ENCODE measurements at places on chromosomes 3 and 15.

DNA sequence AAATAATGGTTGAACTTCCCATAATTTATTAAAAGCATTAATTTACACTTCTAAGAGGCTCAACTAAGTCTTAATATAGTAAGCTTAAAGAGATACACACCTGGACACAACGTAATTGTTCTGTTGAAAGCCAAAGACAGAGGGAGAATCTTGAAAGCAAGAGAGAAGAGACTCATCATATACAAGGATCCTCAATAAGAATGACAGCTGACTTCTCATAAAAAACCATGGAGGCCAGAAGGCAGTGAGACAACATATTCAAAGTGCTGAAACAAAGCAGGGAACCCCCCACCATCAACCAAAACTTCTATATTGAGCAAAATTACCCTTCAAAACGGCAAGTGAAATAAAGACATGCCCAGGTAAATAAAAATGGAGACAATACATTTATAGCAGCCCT, 16.6 kb upstream of the GABRG3 start:
- DNase-seq = no peak

DNA sequence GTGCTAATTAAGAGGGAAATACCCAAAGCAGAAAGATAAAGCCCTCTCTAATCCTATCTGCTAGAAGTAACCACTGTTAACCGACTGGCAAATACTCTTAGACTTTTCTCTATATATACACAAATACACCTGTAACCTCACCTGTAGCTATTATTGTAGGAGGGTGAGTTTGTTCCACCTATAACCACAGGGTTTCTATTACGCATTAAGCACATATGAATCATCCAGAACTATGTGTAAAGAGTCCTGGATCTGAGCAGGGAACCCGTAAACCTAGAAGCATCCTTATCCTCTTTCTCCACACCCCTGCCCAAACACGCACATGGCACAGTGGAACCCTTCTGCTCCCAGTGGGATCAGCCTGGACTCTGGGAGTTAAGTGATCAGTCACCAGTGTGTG, 172.8 kb upstream of the C2CD4B start:
- DNase-seq = no peak

- no peak for DNase-seq
Measured at GRCh38 chr15:56886363-56886931, 32.0 kb upstream of the TCF12 start.

- no peak for DNase-seq
Measured at GRCh38 chr3:15148614-15149013, 49.7 kb upstream of the RBSN start.

GRCh38 chr3:58206406-58207011, 4.3 kb downstream of the DNASE1L3 start:
- no peak for DNase-seq

- no peak for DNase-seq
Measured at GRCh38 chr3:38994251-38994650, 57.5 kb downstream of the SCN11A start.

- DNase-seq = no peak
Measured at GRCh38 chr3:101042996-101043686, 49.9 kb upstream of the ABI3BP start.

DNA sequence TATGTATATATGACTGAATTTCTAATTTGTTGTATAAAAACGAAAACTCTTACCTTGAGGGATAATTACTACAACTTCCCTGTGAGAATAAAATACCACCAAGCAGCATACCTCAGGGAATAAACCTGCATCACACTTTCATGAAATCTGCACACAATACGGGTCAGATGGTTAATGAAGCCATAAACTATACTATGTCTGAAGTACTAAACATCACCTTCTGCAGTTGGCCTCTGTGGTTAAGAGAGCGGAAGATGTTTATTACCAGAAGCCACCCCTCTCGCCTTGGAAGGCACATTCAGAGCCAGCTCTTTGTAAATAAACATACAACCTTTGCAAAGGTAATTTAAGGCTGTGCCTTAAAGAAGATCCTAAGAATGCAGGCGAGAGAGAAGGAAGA, 462.1 kb upstream of the NR2F2 start:
- DNase-seq = no peak

- no peak for DNase-seq
Measured at GRCh38 chr3:118863731-118864322, 170.8 kb downstream of the IGSF11 start.

- no peak for DNase-seq
Measured at GRCh38 chr3:59527493-59527892, 477.7 kb upstream of the CFAP20DC start.

- no peak for DNase-seq
Measured at GRCh38 chr3:113468539-113468938, 27.2 kb upstream of the CFAP44 start.

GRCh38 chr3:27079427-27080257, 289.5 kb downstream of the NEK10 start:
- no peak for DNase-seq

DNA sequence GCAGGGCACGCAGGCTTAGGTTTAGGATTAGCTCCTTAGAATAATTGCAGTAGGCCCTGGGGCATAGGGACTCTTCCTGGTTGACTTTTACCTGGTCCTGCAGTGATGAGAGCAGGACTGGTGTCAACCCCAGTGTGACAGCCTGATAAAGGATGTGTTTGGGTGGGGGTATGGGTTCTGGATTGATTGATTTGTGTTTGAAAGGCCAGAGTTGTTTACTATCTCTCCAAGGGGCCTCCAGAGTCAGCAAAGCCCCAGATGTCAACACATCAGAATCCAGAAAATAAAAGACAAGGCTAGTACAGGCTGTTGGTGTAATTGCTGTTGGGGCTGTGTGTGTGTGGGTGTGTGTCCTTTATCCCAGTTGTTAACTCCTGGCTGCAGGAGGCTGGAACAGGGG, 122.3 kb downstream of the CHRNA7 start:
- DNase-seq = no peak

DNA sequence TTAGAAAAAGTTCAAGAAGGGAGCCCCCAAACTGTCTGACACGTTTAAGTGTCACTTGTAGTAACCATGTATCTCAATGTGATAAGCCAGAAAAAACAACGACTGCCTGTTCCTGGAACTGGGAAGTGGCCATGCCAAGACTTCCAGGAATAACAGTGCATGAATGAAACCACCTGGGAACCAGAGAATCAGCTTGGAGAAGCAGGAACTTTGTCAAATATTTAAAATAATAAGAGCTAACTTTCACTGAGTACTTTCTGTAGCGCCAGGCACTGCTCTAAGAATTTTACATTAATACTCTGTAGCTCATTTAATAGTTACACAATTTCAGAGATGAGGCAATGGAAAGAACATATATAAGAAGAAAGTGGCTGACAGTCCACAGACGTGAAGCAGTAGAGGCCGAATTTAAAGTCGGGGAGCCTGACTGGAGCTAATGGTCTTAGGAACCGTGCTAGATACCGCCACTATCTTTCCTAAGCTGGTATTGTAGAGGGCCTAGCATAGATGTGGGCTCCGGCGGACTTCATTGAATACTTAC, 876 bp downstream of the PLSCR1 start:
- DNase-seq = no peak

DNA sequence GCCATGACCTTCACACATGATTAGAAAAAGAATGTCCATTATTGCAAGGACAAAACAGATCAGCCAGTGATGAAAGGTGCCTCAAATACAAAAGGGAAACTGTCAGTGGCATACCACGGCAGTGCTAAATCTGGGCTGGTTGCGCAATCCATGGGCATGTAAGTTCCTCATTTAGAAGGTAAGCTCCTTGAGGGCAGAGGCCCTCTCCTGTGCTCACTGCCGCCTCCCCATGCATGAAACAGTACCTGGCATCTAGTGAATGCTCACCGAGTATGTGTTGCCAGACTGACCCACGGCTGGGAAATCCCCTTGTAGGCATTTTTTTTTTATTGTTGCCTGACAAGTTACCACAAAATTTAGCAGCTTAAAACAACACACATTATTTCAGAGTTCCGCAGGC, 312.1 kb upstream of the CHRM5 start:
- DNase-seq = no peak

- no peak for DNase-seq
Measured at GRCh38 chr3:196757876-196758739, 18.5 kb downstream of the PAK2 start.

GRCh38 chr3:65381496-65382010, 657.2 kb downstream of the MAGI1 start:
- DNase-seq = no peak

DNA sequence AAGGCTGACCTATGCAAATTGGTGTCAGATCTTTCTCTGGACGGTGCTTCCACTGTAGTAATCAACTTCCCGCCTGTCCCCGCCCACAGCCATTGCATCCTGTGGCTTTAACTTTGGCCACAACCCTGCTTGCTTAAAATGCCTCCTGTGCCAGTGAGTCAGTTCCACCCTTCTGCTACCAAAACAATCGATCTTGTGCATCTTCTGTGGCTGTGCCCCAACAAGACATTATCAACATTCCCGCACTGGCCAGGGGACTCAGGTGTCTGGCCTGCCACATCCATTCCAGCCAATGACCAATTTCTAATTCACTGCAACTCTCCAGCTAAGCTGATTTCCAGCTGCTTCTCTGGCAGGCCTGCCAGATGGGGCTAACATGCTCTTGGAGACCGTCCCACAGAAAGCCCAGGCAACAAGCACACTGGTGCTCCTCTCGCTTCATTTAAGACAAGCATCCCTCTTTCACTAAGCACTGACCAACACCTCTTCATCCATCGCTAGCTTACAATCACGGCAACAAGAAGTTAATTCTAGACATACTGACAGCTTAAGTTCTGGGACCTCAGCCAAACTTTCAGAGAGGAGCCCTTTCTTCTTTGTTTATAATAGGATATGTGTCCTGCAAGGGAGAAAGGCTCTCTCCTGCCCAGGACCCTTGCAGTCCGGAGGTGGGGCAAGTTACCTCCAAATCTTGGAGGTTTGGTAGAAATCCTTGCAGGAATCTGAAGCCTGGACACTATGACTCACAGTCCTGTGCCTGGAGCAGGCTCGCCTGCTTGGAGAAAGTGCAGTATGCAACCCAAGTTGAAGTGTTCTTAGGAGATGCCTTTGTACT, 6.7 kb downstream of the CA12 start:
- no peak for DNase-seq

DNA sequence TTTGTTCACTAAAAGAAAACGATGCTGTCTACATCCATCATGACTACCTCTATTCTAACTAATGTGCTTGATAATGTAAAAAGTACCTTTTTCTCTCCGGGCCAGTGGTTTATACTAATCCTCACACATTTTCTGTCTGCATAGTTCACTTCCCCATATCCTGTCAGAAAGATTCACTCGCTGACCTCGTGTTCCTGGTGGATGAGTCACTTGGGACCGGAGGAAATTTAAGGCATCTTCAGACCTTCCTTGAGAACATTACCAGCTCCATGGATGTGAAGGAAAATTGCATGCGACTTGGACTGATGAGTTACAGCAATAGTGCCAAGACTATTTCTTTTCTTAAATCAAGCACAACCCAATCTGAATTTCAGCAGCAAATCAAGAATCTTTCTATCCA, 33.8 kb downstream of the COL6A5 start:
- no peak for DNase-seq

GRCh38 chr15:81008312-81008711, 7.6 kb downstream of the TLNRD1 start:
- DNase-seq = no peak

- DNase-seq = no peak
Measured at GRCh38 chr3:24541935-24542334, 47.3 kb upstream of the THRB start.

DNA sequence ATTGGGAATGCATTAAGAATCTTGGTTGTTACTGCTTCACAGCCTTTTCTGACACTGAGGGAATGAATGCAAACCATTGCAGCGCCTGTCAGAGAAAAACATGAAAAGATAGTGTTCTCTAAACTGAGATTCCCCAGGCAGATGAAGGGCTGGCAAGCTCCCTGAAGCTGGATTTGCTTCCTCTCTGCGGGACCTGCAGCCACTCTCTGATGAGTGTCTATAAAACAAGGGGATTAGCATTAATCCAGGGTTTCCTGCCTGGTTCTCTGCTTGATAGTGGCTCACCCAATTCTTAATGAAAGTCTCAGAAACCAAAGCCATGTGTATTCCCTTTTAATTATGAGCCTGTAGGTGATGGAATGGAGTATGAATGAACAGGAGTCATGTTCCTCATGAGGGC, 344.3 kb upstream of the UMPS start:
- no peak for DNase-seq

DNA sequence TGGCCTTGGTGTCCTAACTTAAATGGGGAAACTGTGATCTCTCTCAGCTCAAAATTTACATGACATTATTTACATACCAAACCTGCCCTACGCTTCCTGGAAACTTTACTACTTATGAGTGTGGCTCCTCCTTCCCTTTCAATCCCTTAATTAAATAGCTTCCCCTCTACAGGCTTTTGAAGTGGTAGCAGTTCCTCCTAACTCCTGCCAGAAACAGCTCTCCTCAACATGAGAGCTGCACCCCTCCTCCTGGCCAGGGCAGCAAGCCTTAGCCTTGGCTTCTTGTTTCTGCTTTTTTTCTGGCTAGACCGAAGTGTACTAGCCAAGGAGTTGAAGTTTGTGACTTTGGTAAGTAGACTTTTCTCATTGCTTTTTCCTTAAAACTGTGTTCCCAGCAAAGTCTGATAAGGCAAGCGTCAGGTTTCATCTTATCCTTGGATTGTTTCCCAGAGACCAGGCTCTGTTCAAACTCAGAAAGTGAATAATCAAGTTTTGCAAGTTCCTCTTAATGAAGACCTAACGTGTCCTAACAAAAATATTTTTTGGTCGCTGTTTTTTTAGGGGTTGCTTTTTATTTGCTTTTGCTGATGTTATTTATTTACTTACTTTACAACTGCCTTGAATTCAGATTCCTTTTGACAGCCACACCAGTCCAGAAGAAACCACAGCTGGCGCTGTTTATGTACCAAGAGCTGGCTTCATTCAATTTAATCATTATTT, at the start of gene ACP3:
Gene ACP3, plus strand, starts transcription at position 179 of the 720 bp plus-strand sequence. Its CDS starts 50 bp downstream, at position 229.
- DNase-seq = no peak

- no peak for DNase-seq
Measured at GRCh38 chr3:123831420-123831819, 52.7 kb downstream of the MYLK start.

GRCh38 chr15:59232476-59232875, 25.8 kb downstream of the LDHAL6B start:
- no peak for DNase-seq

GRCh38 chr15:64685230-64685888, 90.0 kb downstream of the RBPMS2 start:
- DNase-seq = no peak

DNA sequence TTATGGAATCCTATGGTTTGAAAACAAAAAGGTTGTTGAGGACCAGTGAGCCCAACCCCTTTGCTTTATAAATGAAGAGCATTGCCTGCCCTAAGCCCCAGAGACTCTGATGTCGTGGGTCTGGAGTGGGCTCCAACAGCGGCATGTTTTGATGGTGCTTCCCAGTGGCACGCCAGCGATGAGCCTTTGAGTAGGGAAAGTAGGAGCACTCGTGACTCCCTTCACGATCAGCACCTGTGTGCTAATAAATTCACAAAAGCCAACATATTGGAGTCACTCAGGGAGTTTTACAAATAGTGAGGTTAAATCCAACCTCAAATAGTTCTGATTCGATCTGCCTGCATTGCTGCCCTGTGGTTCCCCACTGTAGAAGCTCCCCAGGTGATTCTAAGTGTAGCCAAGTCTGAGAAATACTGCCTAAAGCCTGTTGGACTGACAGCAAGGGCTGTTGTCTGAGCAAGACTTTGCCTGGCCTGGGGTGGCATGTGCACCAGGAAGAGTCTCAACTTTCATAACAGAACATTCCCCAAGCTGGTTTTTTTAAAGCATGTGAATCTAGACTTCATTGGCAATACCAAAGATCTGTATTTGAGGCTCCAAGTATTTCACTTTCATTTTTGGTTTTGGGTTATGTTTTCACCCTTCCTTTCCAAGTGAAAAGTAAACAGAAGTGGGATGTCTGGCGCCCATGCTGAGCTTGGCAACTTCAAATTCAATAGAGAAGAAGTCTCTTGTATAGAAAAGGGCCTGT, 9.9 kb downstream of the CCR5 start:
- no peak for DNase-seq

GRCh38 chr3:116912116-116912515, 202.5 kb downstream of the TUSC7 start:
- no peak for DNase-seq
